ENCODE measurements at places on chromosomes 2 and 18.

DNA sequence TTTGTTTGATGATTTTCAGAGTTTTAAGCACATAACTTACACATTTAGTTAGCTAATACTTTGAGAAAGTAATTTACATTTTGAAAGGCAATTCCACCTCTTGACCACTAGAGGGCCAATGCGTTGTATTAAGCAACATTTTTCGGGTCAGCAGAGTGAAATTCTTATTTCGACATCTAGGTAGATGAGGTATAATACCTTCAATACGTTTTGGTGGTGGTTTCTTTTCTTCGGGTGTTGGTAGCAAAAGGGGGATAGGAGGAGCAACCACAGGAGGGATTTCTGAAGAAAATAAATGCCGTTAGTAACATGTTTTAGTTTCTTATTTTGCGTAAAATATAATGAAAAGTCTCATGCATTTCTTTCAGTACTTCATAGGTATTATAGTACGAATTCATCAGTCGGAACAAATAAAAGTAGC, 106.3 kb downstream of the TTN start:
- DNase-seq: peak; percentile 21

GRCh38 chr2:26494199-26494598, 16.3 kb upstream of the OTOF start:
- no peak for DNase-seq

- no peak for DNase-seq
These were observed 4.2 kb downstream of the ERMN start for GRCh38 chr2:157321466-157321865.

DNA sequence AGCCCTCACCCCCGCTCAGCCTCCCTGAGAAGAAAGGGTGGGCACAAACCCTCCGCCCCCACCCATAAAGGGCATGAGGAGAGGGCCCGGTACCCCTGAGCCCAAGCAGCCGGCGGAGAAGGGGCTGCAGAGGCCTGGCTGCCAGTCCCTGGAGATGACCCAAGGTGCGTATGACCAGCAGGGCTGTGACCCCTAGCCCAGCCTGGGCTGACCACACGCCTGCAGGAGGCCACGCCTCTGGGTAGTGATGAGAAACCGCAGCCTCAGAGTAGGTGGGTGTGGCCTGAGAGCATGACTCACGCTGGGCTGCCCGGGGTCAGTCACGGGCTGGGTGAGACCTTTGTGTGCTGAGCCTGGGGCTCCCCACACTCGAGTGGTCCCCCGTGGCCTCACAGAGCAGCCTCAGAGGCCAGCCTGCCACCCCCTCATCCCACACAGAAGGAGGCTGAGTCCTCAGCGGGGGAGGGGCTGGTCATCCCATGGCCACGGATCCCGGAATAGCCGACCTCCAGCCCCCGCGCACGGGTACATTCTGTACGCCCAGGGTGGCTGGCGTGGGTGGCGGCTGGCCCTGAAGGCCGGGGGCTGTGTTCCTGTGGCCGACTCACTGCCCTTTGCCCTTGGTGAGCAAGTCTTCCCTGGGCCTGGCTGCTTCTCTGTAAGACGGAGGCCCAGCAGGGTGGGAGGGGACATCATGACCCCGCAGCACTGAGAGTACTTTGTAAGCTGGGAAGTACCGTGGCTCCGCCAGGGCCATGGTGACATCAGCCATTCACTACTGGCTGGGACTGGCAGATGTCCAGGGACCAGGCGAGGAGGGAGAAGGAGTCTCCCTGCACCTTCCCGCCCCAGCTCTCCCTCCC, 110.8 kb upstream of the OTOS start:
- DNase-seq: no peak

- DNase-seq: no peak
These were observed 86.6 kb downstream of the LRP1B start for GRCh38 chr2:142044197-142044596.

DNA sequence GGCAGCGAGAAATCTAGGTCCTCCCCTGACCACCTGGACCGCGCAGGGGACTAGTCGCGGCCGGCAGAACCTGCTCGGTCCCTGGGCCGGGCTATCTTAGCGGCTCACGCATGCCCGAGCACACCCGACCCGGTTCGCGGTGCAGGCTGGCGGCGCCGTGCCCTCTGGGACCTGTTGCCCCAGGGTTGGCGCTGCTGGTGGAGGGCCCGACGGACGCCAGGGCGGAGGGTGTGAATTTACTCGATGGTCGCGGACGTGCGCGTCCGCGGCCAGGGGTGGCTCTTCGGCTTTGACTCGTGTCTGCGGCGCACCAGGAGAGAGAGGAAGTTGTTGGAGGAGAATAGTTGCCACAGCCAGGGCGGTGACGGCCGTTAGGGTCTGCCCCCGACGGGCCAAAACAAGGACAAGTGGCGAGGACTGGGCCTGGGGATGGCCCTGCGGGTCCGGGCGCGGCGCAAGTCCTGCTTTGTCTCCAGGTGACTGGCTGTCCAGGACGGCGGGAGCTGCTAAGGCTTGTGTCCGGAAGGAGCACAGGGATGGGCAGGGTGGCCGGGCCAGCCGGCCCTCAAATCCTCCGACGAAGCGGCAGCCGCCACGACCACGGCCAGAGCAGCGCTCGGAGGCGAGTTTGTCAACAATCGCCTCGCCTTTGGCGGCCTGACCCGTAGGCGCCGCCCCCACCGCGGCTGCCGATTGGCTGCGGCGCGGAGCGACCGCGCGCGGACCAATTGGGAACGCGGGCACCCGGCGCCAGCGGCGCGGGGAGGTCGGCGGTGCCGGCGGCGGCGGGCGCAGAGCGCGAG, 1.3 kb downstream of the BCL2L11 start:
- peak; percentile 97 for DNase-seq

- no peak for DNase-seq
These were observed 146.3 kb downstream of the CELF4 start for GRCh38 chr18:37419315-37419714.

- no peak for DNase-seq
These were observed 43.2 kb downstream of the IL1R2 start for GRCh38 chr2:102034683-102035548.

DNA sequence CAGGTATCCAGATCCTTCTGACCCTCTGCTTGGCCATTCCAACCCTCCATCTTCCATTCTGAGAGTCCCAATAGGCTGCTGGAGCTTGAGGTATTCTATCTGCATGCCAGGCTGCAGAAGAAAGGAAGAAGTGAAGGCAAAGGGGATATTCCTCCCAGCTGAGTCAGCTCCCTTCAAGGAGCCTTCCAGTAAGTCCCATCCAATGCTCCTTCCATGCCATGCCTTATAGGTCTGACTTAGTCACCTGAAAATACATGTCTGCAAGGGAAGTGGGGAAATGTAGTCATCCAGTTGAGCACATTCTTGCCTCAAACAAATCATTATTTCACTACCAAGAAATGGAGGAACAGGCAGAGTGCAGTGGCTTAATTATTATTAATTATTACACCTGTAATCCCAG, 464.6 kb downstream of the CNTNAP5 start:
- no peak for DNase-seq

- no peak for DNase-seq
These were observed 51.3 kb downstream of the FMNL2 start for GRCh38 chr2:152386266-152386665.

- DNase-seq: no peak
These were observed 21.7 kb downstream of the CDH19 start for GRCh38 chr18:66582211-66582610.

DNA sequence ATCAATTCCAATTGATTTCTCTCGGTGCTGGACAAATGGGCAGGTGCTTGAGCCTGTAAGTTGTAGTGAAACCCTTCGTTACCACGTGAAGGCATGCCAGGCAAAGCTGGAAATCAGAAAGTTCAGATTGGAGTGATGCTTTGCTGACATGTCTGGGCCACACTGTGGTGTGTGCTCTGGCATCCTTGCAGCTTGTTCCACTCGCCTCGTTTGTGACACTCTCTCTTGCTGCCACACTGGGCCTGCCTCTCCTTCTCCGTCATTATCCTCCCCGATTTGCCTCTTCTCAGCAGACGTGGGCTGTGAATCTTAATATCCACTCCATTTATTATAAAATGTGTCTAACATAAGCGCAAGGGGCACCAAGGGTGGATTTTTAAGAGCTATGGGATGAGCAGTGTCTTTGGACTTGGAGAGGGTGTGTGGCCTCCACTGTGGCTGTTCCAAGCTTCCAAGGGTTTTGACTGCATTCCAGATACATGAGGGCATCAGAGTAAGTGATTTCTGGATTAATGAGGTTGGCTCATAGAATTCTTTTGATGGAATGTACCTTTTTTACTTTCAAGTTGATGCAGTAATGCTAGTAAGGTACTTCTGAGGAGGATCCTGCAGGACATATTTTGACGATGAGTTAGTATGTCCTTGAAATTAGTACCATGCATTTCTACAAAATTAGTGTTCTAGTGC, 238.8 kb downstream of the TPGS2 start:
- DNase-seq: no peak

- DNase-seq: no peak
These were observed 53.4 kb upstream of the RALBP1 start for GRCh38 chr18:9421901-9422327.

DNA sequence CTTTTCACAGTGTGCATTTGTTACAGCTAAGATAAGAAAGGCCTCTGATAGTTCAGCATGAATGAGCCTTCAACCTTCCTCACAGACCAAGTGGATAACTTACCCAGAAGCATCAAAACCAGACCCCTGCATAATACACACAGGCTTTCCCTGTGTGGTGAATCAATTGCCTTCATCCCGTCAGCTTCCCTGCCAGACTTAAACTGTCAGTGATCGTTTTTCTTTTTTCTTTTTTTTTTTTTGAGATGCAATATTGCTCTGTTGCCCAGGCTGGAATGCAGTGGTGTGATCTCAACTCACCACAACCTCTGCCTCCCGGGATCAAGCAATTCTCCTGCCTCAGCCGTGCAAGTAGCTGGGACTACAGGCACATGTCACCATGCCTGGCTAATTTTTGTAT, 20.5 kb upstream of the SLC35F5 start:
- no peak for DNase-seq

GRCh38 chr2:215841175-215841816, 172.1 kb downstream of the MREG start:
- DNase-seq: no peak

- no peak for DNase-seq
These were observed 86.9 kb downstream of the SH3YL1 start for GRCh38 chr2:176917-177316.

GRCh38 chr2:84177733-84178132, 281.3 kb downstream of the SUCLG1 start:
- no peak for DNase-seq

DNA sequence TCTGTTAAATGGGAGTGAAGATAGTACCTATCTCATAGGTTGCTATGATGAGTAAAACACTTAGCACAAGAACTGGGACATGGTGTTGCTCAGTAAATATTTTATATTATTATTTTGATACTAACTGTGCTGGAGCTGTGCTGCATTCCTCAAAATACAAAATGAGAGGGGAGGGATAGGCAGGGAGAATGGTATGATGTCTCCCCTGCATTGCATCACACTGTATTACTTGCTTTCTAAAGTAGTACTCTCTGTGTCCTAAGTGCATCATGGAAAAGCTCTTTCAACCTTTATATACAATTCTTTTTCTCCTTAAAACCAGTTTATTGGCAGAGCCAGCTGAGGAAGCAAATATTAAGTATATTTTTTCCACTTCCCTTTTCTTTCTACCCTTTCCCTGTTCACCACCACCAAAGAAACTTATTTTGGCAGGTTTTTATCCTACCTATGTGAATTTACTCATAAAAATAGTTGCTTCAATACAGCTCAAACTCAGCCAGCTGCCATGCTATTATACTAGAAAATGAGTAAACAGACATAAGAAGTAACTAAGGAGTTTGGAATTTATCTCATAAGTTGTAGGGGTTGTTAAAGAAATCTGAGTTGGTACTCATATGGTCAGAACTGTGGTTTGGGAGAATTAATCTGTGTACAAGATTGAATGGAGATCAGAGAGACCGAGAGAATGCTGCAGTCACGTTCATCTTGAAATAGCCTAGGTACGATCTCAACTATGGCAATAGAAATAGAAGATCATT, 60.3 kb downstream of the EHBP1 start:
- no peak for DNase-seq

- no peak for DNase-seq
These were observed 51.9 kb upstream of the ZBTB7C start for GRCh38 chr18:48460929-48461583.

DNA sequence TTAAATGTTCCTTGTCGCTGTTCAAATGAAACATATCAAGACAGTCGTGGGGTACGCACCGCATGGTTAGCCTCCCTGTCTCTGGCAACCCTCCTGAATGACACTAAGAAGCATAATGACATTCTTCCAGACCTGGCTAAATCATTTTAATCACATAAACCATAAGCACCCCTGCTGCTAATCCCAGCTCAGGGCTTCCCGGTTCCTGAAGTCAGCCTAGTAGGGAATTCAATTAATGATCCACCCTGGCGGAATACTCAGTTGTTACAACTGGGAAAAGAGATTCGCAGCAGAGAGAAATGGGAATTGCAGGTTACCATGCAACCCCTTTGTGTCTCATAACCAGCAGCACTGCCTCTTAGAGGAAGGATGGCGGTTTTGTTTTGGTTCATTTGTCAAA, 200.8 kb upstream of the AGAP1 start:
- DNase-seq: no peak

GRCh38 chr2:12556762-12557161, 160.0 kb upstream of the TRIB2 start:
- DNase-seq: no peak

- no peak for DNase-seq
These were observed at the start of gene GPR35 for GRCh38 chr2:240624950-240625621. Gene GPR35, plus strand, starts transcription at chr2:240625480. Its CDS starts 4,473 bp downstream, at chr2:240629953.

DNA sequence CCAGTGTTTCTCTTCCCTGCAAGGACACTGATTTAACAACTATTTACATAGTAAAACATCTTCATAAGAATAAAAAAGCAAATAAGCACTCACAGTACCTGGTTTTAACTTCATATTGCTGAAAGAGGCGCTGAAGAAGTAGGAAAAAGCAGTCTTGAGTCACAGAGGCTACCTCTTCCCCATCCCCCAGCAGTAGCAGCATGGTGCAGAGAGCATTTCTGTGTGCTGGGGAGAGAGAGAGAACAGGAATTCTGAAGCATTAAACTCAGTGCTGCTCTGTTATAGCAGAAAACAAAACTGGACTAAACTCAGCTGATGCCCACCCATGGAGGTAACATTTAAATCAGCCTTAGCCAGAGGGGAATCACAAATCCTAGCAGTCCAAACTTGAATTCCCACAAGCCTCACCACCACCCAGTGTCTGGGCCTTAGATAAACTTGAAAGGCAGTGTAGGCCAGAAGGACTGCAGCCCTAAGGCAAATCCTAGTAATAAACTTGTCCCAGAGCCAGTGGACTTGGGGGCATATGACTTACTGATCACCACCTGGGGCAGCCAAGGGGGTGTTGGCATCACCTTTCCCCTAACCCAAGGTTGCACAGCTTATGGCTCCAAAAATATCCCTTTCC, 321.8 kb upstream of the CWC22 start:
- DNase-seq: no peak

- no peak for DNase-seq
These were observed 6.8 kb downstream of the PECR start for GRCh38 chr2:216074794-216075193.

DNA sequence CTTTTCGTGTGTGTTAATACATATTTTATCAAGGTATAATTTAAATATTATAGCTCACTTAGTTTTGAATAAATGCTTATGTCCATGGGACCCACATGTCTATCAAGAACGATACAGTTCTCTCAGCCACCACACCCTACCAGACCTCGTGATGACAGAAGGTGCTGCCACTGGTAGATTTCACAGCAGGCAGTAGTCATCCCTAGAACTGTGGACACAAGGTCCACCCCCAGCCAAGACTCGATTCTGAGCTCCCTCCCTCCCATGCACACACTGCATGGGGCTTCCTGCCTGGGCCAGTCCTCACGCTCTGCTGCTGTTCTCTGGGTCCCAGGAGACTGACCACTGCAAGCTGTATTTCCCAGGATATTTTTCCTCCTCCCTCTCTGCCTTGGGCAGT, 26.5 kb upstream of the CREB1 start:
- DNase-seq: no peak

- DNase-seq: no peak
These were observed 659 bp upstream of the COX5B start for GRCh38 chr2:97645112-97645694.

All from NCI-H526 (cell line).